ELF-1 (cell line): ENCODE measurements at places on chromosomes 11 and 22.

DNA sequence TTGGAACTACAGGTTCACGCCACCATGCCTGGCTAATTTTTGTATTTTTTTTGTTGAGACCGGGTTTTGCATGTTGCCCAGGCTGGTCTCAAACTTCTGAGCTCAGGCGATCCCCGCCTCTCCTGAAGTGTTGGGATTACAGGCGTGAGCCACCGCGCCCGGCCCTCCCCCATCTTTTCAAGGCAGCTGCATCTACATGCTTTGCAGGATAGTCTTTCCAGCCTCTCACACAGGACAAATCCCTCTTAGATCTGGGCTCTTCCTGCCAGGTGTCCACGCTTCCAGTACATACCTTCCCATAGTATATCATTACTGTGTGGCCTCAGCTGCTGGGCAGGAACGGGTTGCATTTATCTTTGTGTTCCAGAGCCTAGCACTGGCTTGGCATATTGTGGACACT is 49.7 kb downstream of the C11orf96 start:
- no peak for DNase-seq

DNA sequence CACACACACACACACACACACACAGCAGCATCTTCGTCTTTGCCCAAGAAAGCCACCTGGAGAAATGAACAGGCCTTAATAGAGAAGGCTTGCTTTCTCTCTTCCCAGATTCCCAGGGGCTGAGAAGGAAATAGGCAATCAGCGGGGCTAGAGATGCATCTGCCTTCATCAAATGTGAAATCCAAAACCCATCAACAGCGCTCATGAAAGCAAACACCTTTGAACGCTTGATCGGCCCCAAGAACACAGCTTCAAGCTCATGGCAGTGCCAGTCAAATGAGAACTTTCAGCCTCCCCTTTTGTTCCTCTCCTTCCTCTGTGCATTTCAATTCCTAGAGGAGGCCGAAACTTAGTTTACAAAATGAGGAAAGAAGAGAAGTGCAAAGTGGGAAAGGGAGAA is 122.7 kb downstream of the EFCAB6 start:
- no peak for DNase-seq

- DNase-seq, result no peak
These were observed 22.8 kb upstream of the BAIAP2L2 start for GRCh38 chr22:38133331-38133730.

DNA sequence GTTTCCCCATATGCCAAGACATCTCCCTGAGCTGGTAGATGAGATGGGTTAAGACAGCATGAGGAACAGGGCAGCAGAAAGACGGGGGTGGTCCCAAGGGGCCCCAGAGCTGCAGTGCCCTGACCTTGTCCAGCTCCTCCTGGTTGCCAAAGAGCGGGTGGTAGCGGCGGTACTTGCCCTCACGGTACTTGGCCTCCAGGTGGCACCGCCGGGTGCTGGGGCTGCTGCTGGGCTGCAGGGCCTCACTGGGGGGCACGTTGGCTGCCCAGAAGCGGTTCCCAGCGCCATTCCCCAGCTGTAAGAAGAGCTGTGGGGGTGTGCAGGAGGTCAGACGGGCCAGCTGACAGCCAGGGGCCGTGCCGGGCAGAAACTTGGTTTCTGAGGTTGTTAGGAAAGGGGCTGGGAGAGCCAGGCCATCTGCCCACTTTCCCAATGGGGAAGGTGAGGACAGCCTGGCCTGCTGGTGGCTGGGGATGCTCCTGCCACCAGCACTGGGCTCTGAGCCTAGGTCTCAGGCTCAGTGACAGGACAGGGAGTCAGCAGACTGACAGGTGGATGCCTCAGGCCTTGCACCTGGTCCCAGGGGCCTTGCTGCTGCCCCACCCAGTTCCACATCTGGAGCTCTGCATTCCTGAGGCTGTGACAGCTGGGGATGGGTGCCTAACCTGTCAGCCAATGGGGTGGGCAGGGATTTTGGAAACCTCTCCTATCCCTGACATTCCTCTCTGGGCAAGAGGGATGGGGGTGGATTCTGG is 30.0 kb upstream of the PDE2A start:
- DNase-seq, result peak; percentile 66

- DNase-seq, result no peak
These were observed 37.0 kb upstream of the PAK1 start for GRCh38 chr11:77510851-77511250.

GRCh38 chr11:107157146-107157808 is 139.0 kb upstream of the GUCY1A2 start:
- peak; percentile 13 for DNase-seq

DNA sequence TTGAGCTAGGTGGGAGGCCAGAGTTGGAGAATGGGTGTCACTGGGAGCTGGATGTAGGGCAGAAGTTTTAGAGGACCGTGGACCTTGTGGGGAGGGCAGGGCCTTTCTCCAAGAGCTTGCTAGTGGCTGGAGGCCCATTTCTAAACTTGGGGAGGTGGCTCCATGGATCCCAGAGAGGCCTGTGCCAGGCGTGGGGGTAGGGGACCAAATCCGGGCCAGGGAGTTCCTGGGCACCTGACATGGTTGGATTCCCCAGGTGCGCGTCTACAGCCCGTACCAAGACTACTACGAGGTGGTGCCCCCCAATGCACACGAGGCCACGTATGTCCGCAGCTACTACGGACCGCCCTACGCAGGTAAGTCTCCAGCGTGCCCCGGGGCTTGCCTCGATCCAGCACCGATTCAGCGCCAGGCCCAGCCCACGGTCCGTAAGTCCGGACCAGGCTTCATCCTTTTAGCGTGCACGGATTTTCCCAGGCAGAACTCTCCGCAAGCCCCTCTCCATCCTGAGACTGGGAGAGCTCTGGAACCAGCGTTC is 14.2 kb downstream of the PLEKHB1 start:
- no peak for DNase-seq
